Stimulated activated CD8-positive, alpha-beta memory T cell treated with anti-CD3 and anti-CD28 coated beads, Interleukin-4, amount 100 ng/mL, for 1 hour (primary cell): ENCODE measurements at places on chromosomes 4 and X.

GRCh38 chr4:15427161-15427560 is 672 bp upstream of the C1QTNF7 start:
- DNase-seq: no peak

DNA sequence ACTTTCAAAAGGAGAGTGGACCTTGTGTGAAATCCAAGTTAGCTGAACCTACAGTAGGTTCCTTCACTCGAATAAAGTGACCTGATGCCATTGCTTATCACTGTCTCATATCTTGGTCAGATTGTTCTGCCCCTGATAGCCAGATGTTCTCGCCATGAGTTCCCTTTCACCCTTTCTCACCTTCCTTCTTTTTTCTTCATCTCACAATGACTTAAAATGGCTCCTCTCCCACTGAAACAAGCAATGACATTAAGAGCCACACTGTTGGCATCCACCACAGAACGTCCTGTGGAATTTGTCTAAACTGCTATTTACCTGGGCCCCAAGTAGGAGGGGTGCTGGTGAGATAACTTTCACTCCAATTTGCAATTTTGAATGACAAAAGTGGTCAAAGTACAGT is 227.6 kb upstream of the PPP1R2C start:
- no peak for DNase-seq

- no peak for DNase-seq
Measured at GRCh38 chr4:38166082-38166481, 205.9 kb downstream of the PTTG2 start.

- DNase-seq: no peak
Measured at GRCh38 chr4:71429106-71429505, 90.3 kb downstream of the SLC4A4 start.

DNA sequence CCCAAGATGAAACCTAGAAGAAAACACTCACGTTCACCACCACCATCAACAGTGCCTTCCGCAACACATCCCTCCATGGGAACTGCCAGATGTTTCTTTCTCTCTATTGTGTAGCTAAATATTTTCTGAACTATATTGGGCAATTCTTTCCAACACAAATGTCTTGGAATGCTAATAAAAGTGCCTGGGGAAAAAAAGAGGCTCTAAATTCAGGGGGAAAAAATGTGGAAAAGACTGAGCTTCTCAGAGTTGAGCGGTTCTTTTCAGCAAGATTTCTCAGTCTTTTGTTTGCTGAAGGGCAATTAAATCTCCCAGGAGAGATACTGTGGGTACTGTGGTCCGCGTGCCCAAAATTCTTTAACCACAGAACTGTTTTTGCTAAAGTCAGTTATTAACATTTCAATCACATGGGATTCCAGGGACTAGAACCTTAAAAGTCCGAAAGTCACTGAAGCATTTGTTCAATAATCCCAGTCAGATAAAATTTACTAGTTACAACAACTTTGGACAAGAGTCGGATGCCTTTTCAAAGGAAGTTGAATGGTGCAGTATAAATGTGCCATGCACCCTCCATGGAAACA is 51.9 kb upstream of the DHRSX start:
- DNase-seq: no peak

DNA sequence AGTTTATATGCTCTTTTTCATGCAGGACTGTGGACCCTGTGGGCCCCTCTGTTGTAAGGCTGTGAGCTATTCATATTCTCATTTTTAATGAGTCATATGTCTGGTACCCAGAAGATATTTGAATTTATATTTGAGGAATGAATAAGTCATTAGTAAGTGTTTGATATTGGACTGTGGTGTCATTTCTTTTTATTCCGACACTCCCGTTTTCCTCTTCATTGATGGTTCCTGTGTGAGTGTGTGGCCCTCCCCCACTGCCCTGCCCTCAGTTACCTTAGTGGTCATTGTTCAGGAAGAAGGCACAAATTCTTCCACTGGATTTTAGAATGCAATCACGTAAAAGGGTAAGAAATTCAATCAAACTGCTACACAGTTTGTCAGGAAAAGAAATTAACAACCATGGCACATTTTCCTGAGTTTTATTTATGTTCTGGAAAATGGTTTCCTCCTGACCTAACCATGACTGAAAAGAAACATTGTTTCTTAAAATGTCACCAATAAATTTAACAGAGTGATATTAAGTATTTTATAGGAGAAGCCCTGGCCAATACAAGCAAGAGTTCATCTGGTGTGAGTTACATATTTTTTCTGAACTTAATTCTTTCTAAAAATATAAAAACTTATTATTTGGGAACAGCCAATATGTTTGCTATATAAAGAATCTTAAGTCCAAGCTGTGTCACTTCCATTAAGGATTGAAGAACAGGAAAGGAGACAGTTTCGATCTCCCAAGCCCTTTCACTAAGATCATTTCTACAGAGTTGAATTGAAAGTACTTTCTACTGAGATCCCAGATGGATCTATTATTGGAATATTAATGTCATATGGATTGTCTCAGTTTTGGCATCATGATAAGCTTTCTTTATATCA is 370.5 kb upstream of the ANXA10 start:
- DNase-seq: no peak

DNA sequence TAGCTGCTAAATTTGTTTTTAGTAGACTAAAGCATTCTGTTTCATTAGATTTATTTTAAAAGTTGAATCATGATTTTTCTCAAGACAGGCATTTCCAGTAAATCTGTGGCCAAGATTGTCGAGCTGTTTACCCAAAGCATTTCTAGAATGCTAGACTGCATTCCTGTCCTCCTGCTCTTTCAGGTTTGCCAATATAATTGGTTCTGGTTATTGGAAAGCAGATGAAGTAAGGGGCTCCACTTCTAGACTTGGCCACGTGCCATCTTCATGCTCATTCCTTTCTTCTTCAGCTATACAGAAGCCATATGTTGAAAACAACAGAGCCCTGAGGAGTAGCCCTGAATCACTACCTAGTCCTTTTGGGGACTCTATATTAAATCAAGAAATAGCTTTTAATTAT is 62.5 kb downstream of the PGRMC2 start:
- DNase-seq: no peak

GRCh38 chr4:83616252-83616651 is 80.3 kb downstream of the GPAT3 start:
- DNase-seq: no peak

- DNase-seq: no peak
Measured at GRCh38 chr4:80192937-80193336, 4.4 kb upstream of the PRDM8 start.

DNA sequence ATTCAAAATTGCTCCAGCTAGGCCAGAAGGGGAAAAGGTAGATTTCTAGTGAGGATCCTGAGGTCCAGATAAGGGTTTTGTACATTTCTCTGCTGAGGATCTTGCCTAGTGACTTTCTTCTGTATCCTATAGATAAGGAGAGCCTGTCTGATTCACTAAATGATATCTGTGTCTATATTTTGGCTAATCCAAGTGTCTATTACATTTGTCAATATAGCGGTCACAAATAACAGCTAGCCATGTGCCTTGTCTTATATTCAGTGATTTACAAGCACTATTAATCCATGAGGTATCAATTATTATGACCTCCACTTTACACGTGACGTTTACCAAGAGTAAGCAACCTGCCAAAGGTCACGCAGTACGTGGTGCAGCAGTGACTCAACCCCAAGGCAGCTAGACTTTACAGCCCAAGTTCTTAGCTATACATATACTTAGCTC is 41.6 kb downstream of the TMEM165 start:
- DNase-seq: no peak

- no peak for DNase-seq
Measured at GRCh38 chr4:2433609-2434350, 15.0 kb downstream of the CFAP99 start.

DNA sequence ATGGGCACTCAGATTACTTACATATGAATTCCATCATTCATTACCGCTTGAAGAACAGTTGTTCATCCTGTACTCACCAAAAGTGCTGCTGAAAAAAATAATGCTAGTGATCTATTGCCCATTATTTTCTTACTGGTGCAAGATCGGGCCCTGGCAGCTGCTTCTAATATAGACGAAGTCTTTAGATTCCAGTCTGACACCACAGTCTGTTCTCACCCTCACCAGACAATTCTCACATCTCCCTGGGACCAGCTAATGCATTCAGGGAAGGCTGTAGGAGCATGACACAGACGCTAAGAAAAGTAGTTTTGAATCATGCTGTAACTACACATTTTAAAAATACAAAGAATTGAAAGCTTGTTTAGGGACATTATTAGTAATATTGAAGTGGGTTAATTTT is 13.8 kb downstream of the GEMIN8 start:
- no peak for DNase-seq

DNA sequence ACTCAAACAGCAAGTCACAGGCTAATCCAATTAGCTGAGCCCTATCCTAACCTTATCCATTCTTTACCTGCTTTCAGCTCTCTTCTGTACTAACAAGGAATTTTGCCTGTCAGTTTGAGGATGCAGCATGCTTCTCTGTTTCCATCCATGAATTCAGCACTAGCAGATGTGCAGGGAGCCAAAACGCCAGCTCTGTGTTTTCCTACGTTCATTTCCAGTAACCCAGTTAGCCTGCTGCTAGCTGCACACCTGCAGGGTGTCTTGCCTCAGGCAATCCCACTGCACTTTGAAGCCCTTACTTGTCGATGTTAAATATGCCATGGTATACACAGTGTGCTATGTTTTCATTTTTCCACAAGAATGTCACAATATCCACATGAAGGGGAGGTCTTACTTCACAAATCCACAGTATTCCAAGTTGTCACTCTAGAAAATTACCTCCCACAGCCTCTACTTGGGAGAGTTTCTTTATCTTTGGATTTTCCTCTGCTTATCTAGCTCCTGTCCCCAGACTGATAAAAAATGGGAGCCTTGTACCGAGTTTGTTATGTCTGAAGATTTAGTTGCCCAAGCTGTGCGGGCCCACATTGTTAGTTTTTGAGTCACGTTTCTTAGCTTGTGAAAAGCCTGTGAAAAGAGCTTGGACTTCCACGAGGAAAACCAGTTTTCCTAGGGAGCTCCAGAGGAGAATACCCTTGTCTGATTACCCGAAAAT is 127.6 kb upstream of the HHIP start:
- DNase-seq: no peak

DNA sequence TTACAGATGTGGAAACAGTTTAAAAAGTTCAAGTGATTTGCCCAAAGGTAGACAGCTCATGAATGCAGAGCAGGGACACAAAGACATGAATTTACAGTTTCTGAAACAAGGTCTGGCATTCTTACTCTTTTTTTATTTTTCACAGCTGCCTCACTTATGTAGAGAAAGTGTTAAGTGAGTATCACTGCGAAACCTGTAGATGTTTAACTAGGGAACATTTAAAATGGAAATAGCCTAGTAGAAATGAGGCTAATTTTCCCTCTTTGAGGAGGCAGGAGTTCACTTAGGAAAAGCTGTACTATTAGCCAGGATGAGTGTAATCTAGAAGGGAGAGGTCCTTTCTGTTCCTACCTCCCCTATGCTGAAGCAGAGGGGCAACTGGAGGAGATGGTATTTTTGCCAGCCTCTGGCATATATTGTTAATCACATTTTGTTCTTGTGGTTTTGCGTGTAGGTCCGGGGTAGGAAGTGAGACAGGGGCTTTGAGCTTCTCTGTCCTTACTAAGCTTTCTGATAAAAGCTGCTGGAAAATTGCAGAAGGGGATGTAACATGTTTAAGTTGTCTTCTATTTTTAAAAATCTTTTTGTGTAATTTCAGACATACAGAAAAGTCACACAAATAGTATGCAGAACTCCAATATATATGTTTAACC is 492.8 kb upstream of the NR3C2 start:
- no peak for DNase-seq

DNA sequence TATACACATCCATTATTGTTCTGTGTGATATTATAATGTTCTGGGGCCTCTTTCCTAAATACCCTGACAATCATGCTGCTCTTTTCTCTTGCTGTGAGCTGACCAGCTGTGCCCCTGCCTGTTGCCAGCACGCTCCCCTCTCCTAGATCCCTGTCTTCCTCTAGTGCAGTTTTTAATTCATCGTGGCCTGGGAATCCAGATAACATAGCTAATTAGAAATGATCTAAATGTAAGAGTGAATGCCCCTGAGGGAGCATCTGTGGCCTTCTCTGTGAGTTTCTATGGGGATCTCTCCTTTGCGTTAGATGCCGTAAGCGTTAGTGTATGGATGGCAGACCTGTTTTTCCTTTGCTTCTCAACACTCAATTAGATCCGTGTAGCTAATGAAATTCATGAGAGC is 434.3 kb downstream of the SPRY1 start:
- no peak for DNase-seq

GRCh38 chr4:44132526-44132925 is 316.1 kb downstream of the KCTD8 start:
- DNase-seq: no peak

DNA sequence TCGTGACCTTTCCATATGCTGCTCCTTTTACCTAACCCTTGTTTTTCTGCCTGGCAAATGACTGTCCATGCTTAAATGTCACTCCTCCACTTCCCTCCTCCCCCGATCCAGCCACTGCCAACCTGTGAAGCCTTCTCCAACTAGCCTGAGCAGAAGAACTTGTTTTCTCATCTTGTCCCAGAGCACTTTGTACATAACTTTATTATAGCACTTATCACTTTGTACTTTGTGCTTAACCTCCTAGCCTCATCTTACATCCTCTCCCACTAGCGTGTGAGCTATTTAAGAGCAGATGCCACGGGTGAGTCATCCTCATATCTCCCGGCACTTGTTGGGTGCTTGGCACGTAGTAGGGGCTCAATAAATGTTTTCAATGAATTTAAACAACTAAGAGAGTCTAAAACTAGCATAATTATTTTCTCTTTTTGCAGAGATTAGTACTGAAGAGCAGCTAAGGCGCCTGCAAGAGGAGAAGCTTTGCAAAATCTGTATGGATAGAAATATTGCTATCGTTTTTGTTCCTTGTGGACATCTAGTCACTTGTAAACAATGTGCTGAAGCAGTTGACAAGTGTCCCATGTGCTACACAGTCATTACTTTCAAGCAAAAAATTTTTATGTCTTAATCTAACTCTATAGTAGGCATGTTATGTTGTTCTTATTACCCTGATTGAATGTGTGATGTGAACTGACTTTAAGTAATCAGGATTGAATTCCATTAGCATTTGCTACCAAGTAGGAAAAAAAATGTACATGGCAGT is 46.9 kb downstream of the XIAP start:
- no peak for DNase-seq

- DNase-seq: no peak
Measured at GRCh38 chr4:86184216-86184900, 175.5 kb downstream of the MAPK10 start.

GRCh38 chrX:114905251-114905650 is 112.2 kb downstream of the IL13RA2 start:
- no peak for DNase-seq
